Left ventricle myocardium inferior (tissue), 1 donor: ENCODE measurements at places on chromosomes 6 and 20. TPM values are rescaled to one million over a fixed set of nuclear protein-coding genes. Genes with fewer than 3 reads are reported as not detected.

The PRRT1 gene
- 1.0 TPM for total RNA-seq

The GNL1 gene
- 18.3 TPM for total RNA-seq

The KCNS1 gene
- 0.14 TPM for total RNA-seq

The OPN5 gene
- total RNA-seq: not detected

The TMEM217 gene
- 0.80 TPM for total RNA-seq

DNA sequence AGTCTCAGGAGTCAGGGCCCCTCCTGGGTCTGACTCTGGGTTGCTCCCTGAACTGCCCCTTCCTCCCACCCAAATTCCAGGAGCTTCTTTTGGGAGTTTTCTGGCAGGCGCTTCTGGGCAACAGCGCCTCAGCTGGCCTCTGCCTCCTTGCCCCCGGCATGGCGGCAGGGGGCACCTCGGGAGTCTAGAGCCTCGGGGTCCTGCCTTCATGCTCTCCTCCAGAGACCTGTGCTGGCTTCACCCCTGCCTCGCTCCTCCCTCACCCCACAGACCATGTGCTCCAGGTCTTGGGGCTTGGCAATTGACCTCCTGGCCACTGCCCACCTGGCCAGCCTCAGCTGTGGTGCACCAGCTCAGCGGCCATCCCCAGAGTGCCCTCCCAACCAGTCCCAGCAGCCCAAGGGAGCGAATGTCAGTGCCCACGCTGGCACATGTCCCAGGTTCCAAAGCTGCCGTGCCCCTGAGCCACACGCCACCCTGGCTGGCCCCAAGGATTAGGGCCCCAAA lies 43.4 kb downstream of the SRC start:
- H3K4me1 ChIP-seq: peaks cover 9% of the 10 kb centered on the region
- H3K36me3 ChIP-seq: no peaks in the 10 kb centered on the region

DNA sequence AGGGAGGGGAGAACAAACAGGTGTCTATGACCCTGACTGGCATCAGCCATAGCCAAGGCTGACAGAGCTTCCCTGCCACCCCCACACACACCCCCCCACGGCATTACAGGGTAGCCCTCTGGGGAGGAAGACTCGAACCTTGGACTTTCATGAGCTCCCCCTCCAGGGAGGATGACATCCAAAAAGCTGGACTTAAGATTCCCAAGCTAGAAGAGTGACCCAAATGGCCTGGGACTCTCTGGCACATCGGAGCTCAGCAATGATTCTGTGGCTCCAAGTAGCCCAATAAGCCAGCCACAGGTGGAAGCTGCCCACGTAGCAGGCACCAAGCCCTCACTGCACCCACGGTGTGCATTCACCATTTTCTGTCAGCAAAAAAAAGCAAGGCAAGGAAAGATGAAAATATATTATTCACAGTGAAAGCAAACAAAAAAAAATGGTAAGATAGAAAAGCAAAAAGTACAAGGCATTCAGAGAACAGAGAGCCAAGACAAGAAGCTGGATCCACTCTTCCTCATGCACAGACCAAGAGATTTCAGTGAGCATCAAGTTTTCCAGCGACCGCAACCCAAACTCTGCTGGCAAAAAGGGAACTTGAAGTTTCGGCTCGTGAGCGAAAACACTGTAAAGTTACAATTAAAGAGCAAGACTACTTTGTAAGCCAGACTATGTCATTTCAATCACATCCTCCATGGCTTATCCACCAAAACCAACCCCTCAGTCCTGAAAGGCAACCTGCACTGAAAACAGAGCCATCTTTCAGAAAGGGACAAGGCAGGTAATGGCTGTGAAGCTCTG lies 10.9 kb downstream of the JAG1 start:
- DNase-seq: no peak
- H3K4me3 ChIP-seq: no peak overlapping the region
- peaks cover 96% of the 10 kb centered on the region for H3K4me1 ChIP-seq
- H3K27ac ChIP-seq: peak overlapping the region; percentile 31
- peaks cover 61% of the 10 kb centered on the region for H3K36me3 ChIP-seq
- no peaks in the 10 kb centered on the region for H3K27me3 ChIP-seq

- no peaks in the 10 kb centered on the region for H3K36me3 ChIP-seq
- H3K4me3 ChIP-seq: peak within 1 kb of the TSS; percentile 69
- peak within 1 kb of the TSS; percentile 33 for H3K27ac ChIP-seq
- H3K4me1 ChIP-seq: peaks cover 21% of the 10 kb centered on the region
- DNase-seq: no peak
These were observed at the start of gene GRIK2 for GRCh38 chr6:101393251-101393828. TSS of gene GRIK2 (plus strand) at chr6:101393708.

DNA sequence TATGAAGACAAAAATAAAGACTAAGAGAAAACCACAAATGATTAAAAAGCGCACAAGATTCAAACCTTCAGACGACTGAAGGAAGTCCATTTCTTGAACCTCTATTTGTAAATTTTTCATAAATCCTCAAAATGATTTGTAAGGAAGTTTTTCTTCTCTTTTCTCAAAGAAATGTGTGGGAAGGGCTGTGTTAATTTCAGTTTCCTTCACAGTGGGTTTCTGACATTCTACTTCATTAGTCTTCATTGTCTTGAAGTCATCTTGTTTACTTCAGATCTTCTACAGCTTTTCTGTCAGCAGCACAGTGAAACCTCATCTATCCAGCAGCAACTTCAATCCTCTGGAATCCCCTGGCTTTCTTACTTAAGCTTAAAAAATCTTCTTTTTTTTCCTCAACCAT lies 87.6 kb upstream of the MYLIP start:
- H3K27me3 ChIP-seq: no peaks in the 10 kb centered on the region
- no peak for DNase-seq
- H3K36me3 ChIP-seq: no peaks in the 10 kb centered on the region
- H3K4me3 ChIP-seq: no peak overlapping the region

DNA sequence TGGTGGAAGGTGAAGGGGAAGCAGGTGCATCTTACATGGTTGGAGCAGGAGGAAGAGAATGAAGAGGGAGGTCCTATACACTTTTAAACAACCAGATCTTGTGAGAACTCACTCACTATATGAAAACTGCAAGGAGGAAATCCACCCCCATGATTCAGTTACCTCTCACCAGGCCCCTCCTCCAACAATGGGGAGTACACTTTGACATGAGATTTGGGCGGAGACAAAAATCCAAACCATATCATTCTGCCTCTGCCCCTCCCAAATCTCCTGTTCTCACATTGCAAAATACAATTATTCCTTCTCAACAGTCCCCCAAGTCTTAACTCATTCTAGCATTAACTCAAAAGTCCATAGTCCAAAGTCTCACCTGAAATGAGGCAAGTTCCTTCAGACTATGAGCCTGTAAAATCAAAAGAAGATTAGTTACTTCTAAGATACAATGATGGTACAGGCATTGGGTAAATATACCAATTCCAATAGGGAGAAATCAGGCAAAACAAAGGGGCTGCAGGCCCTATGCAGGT lies 60.5 kb downstream of the EDN1 start:
- H3K4me1 ChIP-seq: peaks cover 10% of the 10 kb centered on the region
- H3K27me3 ChIP-seq: no peaks in the 10 kb centered on the region
- DNase-seq: no peak
- no peak overlapping the region for H3K4me3 ChIP-seq
- no peak overlapping the region for H3K27ac ChIP-seq

GRCh38 chr6:3370361-3371221 lies 86.3 kb downstream of the SLC22A23 start:
- H3K27me3 ChIP-seq: no peaks in the 10 kb centered on the region
- H3K36me3 ChIP-seq: no peaks in the 10 kb centered on the region
- H3K4me1 ChIP-seq: no peaks in the 10 kb centered on the region
- no peak overlapping the region for H3K4me3 ChIP-seq
- H3K27ac ChIP-seq: no peak overlapping the region

- no peak for DNase-seq
- no peak overlapping the region for H3K4me3 ChIP-seq
- no peaks in the 10 kb centered on the region for H3K27me3 ChIP-seq
- no peaks in the 10 kb centered on the region for H3K4me1 ChIP-seq
- H3K36me3 ChIP-seq: no peaks in the 10 kb centered on the region
These were observed 55.9 kb upstream of the LOC128125822 start for GRCh38 chr6:63516186-63516944.

- no peak overlapping the region for H3K27ac ChIP-seq
- no peak overlapping the region for H3K4me3 ChIP-seq
- H3K4me1 ChIP-seq: no peaks in the 10 kb centered on the region
- DNase-seq: no peak
- H3K36me3 ChIP-seq: peaks cover 28% of the 10 kb centered on the region
These were observed 43.9 kb upstream of the MDFI start for GRCh38 chr6:41594326-41594725.

- no peak overlapping the region for H3K4me3 ChIP-seq
- H3K36me3 ChIP-seq: no peaks in the 10 kb centered on the region
- DNase-seq: no peak
- H3K27ac ChIP-seq: no peak overlapping the region
- H3K27me3 ChIP-seq: no peaks in the 10 kb centered on the region
- peaks cover 8% of the 10 kb centered on the region for H3K4me1 ChIP-seq
These were observed 5.1 kb upstream of the SYNJ2 start for GRCh38 chr6:157976345-157977175.

DNA sequence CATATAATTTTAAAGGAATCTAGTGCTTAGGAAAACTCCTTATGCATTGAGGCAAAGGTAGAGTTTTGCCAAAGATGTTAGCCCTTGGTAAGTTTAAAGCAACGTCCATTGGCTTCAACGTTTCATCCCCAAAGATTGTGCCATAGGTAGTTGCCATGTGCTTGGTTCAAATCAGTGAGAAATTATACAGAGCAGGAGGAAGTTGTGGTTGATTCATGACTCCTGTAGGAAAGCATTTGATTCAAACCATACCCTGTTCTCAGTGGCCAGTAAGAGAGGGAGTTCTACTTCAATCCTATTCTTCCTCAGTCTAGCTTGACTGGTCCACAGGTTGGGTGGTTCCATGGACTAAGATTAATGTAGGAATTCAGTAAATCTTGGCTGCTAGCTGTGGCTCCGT lies 535.6 kb downstream of the QKI start:
- no peak for DNase-seq
- no peak overlapping the region for H3K4me3 ChIP-seq
- no peaks in the 10 kb centered on the region for H3K27me3 ChIP-seq
- no peaks in the 10 kb centered on the region for H3K36me3 ChIP-seq

DNA sequence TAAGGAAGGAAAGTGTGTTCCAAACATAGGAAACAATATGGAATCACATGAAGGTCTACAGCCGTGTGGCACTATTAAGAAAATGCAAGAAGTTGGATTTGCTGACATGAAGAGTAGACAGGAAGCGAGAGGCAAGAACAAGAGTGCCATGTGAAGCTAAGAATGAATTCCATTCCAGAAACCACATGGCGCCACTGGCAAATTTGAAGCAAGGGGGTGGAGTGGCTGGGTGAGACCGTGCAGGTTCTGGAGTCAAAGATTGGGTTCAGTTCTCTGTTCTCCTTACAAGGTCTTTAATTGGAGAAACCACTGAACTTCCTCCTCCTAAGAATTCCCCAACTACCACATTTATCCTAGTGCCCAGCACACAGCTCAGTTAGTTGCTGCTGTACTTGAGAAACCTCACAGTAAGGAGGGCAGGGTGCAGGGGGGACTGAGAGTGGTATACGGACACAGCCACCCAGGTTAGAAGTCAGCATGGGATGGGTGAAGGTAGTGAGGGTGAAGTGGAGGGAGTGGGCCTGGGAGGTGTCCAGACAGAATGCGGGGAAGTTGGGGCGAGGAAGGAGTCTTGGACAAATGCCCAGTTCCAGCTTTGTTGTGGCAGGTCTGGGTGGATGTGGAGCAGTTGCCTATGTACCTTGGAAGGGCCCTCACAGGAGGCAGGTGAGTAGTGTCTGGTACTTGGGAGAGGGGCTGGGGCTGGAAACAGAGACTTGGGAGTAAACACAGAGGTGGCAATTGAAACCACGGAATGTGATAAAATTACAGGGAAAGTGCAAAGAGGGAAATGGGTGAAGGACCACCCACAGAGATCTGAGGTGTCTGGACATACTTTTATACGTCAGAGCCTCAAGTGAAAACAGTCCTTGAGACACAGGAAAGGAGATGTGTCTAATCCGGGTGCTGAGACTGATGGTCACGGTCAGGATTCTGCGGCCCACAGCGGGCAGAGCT lies 14.3 kb downstream of the LYRM4 start:
- DNase-seq: no peak
- H3K4me1 ChIP-seq: no peaks in the 10 kb centered on the region
- H3K27ac ChIP-seq: no peak overlapping the region
- no peaks in the 10 kb centered on the region for H3K27me3 ChIP-seq

- no peak overlapping the region for H3K4me3 ChIP-seq
- H3K27me3 ChIP-seq: no peaks in the 10 kb centered on the region
- H3K27ac ChIP-seq: no peak overlapping the region
- H3K4me1 ChIP-seq: peaks cover 23% of the 10 kb centered on the region
- DNase-seq: no peak
These were observed 118.6 kb downstream of the PREX1 start for GRCh38 chr20:48709058-48709691.

GRCh38 chr6:154751011-154751800 lies 18.0 kb downstream of the SCAF8 start:
- peaks cover 76% of the 10 kb centered on the region for H3K4me1 ChIP-seq
- H3K27ac ChIP-seq: no peak overlapping the region
- H3K36me3 ChIP-seq: no peaks in the 10 kb centered on the region
- H3K4me3 ChIP-seq: no peak overlapping the region
- DNase-seq: no peak

GRCh38 chr20:57734754-57735153 lies 24.9 kb upstream of the PMEPA1 start:
- H3K27ac ChIP-seq: no peak overlapping the region
- peaks cover 2% of the 10 kb centered on the region for H3K27me3 ChIP-seq
- H3K4me1 ChIP-seq: no peaks in the 10 kb centered on the region
- no peak overlapping the region for H3K4me3 ChIP-seq
- no peaks in the 10 kb centered on the region for H3K36me3 ChIP-seq

- H3K27ac ChIP-seq: no peak overlapping the region
- H3K27me3 ChIP-seq: no peaks in the 10 kb centered on the region
- H3K36me3 ChIP-seq: no peaks in the 10 kb centered on the region
- H3K4me1 ChIP-seq: no peaks in the 10 kb centered on the region
These were observed 195.1 kb downstream of the HDGFL1 start for GRCh38 chr6:22764496-22764895.

GRCh38 chr20:35871259-35871771 lies 83.0 kb downstream of the SCAND1 start:
- H3K4me3 ChIP-seq: peak overlapping the region; percentile 11
- peak; percentile 21 for DNase-seq

DNA sequence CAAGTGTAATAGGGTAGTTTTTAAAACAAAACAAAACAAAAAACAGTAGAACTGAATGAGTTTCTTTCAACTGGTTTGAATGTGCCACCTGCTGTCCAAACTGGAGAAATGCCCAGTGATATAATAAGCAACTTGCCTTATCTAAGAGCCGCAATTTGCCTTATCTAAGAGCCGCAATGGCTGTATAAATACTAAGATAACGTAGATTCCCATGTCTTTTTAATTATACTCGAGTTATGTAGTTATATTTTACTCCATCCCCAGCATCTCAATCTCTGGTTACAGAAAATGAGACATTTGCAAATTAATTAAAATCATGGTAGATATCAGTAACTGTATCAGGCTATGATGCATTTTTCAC lies 67.2 kb downstream of the RPP40 start:
- H3K36me3 ChIP-seq: no peaks in the 10 kb centered on the region
- no peaks in the 10 kb centered on the region for H3K27me3 ChIP-seq
- no peak for DNase-seq
- H3K27ac ChIP-seq: no peak overlapping the region
- H3K4me3 ChIP-seq: no peak overlapping the region

- peaks cover 45% of the 10 kb centered on the region for H3K27me3 ChIP-seq
- H3K27ac ChIP-seq: peak overlapping the region; percentile 96
- H3K4me1 ChIP-seq: peaks cover 43% of the 10 kb centered on the region
- no peaks in the 10 kb centered on the region for H3K36me3 ChIP-seq
These were observed 5.5 kb upstream of the LSM14B start for GRCh38 chr20:62116558-62117361.
